ENCODE measurements at places on chromosomes 11 and 22.

DNA sequence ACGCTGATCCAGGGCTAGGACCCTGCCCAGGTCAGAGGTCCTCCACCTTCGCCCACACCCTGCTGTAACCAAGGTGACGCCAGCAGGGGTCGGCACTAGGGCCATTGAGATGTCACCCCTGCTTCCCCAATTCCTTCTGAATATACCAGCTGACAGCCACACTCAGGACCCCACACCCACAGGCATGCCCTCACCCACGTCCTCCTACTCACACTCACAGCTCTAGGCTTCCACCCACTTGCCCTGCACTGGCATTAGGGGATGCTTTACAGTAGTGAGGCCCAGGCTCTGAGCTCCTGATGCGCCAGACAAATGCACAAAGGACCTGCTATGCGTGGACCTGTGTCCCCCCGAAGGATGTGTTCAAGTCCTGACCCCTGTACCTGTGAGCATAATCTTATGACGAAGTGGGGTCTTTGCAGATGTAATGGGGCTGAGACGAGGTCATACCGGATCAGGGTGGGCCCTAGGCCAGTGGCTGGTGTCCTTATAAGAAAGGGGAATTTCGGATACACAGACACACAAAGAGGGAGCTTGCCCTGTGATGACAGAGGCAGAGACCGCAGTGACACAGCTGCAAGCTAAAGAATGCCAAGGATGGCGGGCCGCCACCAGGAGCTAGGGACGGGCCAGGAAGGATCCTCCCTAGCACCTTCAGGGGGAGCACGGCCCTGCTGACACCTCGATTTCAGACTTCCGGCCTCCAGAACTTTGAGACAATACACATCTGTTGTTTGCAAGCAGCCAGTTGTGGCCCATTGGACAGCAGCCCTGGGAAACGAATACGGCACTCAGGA is 11.2 kb downstream of the WNT11 start:
- no peak for DNase-seq

DNA sequence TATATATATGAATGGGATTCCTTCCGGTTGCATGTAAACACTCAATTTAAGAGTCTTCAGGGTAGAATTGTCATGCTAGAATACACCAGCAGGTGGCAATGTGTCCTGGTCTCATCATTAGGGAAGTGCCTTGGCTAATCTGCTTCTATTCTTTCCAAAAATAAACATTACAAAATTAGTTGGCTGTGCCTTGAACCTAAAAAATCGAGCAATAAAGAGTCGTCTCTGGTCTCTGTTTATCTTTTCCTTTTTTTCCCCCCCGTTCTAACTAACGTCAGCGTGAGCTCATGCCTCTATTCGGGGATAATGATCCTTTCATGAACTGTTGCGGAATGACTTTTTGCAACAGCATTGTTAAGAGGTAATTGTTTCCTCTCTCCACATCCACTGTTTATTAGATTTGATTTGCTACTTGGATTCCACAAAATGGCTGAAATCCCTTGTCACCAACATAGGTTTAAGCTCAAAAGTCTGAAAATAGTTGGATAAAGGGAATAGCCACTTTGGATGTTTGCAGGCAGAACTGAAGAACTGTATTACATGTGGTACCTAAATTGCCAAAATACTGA is 1.2 kb upstream of the ARHGEF12 start:
- no peak for DNase-seq

- DNase-seq, result no peak
Observed at GRCh38 chr22:22657712-22658111, 13.3 kb downstream of the GGTLC2 start.

- no peak for DNase-seq
Observed at GRCh38 chr11:47551086-47551485, 1.8 kb downstream of the CELF1 start.

DNA sequence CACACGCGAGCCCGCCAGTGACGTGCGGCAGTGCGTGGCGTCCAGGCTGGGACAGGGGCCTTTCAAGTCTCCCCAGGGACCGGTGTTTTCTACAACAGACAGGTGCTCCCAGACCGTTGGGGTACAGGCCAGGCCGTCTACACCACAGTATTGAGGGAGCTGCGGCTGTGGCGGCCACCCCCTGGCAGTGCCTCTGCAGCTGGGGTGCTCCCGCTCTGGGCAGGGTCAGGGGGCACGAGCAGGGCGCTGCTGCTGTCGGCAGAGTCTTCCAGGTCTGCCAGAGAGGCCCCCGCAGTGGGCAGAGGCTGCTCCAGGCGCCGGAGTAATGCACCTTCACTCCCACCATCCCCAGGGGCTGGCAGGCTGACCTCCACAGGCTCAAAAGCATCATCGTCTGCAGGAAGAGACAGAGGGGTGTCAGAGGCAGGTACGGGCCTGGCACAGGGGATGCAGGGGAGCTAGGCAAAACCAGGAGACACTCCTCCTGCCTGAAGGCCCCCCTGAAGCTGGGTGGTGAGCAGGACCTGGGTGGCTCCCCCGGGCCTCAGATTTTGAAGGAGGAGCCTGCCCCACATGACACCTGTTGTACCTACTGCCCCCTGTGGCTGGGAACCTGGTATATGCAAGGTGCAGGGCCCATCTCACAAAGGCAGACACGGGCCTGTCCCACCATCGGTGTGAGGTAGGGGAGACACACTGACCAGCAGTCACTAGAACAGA is 83.3 kb downstream of the DGCR2 start:
- no peak for DNase-seq

GRCh38 chr11:46712874-46713576 is 6.0 kb upstream of the F2 start:
- no peak for DNase-seq

DNA sequence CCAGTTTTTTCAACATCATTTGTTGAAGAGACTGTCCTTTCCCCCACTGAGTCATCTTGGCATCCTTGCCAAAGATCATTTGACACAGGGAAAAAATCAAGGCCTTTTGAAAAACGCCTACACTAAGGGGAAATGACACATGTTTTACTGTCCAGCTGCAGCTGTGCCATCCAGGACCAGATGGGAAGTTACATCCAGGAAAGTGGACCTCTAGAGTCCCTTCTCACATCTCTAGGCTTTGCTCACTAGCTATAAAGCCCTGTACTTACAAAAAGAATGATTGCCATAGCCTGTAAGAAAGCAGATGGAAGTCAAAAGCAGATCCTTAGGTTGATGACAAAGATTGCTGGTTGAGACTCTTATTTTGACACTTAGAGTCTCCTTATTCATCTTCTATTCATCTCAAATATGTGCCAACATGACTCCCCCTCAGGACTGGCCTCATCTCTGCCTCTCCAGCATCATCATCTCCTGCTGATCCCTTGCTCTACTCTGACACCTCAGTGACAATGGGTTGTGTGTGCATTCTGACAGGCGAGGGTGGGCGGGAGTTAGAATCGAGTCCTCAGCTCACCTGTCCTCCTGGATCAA is 22.8 kb downstream of the OSBP2 start:
- no peak for DNase-seq

- DNase-seq, result no peak
Observed at GRCh38 chr11:40508303-40508702, 951.1 kb downstream of the LRRC4C start.

GRCh38 chr22:48826546-48826945 is 1001.1 kb downstream of the BRD1 start:
- no peak for DNase-seq

GRCh38 chr22:48800886-48801607 is 1026.6 kb downstream of the BRD1 start:
- DNase-seq, result no peak

- DNase-seq, result no peak
Observed at GRCh38 chr11:11987503-11988022, 20.9 kb downstream of the DKK3 start.

DNA sequence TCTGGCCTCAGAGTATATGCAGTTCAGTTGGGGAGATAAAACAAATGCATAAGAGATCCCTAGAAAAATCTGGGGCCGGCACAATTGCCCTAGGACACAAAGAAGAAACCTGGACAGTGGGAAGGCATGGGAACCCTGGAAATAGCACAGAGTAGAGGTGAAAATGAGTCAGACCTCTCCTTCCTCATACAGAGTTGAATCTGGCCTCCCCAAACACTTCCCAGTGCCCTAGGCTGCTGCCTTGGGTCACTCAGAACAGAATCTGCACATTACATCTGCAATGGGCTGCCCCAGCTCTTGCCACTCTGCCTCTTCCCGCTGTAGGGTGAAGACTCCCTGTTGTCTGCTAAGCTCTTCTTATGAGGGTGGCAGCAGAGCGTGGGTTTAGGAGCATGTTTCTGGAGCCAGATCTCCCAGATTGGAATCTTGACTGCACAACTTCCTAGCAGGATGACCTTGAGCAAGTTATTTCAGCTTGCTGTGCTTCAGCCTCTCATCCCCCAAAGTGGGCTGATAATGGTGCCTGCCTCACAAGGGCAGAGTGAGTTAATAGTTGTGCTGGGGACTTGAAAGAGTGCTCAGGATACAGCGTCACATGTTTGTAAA is 47.1 kb upstream of the NECTIN1 start:
- DNase-seq, result no peak

GRCh38 chr22:37318364-37319109 is 36.2 kb downstream of the CYTH4 start:
- no peak for DNase-seq

DNA sequence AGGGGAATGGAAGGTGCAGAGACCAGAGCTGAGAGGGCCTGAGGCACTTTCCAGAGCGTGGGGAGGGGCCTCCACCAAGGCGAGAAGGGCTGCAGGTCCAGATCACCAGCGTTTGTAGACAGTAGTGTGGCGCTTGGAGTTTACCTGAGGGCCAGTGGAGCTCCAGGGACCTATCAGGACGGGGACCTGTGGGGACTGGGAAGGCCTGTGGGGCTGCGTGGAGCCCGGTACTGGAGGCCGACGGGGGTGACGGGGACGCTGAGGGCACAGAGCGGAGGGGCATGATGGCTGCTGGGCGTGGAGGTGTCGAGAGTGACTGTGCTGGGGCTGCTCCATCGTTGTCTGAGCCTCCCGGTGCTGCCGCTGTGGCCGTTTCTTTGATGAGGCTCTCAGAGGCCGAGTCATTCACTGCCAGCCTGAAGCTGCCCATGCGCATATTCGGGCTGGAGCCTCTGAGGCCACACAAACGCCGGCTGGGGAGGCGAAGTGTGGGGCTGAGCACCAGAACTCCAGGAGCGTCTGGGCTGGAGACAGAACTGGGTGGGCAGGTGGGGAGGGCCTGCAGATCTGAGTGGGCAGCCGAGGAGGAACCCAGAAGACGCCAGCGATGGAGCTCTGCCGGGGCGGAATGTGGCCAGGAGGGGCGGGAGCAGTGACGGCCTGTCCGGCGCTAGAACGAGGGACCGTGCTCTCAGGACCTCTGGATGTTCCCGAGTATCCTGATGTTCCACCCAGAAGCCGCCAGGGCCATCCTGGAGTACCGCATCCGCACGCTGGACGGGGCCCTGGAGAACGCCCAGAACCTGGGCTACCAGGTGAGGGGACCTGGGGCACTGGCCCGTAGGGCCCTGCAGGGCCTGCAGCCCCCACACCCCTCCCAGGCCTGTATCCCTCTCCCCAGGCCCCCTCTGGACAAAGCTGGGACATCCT is 2.6 kb downstream of the PGGHG start:
- DNase-seq, result no peak

DNA sequence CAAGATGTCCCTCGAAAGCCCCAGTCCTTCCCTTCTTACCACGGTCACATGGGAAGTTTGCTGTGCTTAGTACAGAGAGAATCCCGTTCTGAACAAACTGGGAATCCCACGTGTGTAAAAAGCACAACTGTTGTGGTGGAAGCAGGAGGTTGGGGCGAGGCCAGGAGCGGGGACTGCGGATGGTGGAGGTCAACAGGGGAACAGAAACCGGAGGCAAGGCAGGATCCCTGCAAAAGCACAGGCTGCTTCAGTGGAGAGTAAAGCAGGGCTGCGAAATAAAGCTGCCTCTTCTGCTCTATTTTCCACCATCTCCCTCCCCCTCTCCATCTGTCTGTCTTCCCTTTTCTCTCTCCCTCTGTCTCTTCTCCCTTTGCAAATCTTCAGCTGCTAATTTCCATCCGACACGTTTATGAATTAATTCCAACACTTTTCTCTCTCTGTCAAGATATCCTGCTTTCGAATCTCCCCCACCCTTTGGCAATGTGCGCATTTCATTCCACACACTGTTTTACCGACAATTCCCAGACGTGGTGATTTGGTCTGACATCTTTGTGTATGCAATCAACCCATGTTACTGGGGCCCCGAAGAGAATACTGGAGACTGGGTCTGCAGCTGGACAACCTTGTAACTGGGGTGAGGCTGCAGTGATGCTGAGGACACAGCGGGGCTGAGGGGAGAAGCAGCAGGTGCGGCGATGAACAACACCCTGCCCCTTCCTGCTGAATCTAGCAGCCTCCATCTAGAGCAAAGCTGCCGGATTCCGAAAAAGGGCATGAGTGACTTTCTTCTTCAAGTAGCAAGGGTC is 571.8 kb downstream of the OPCML start:
- no peak for DNase-seq

DNA sequence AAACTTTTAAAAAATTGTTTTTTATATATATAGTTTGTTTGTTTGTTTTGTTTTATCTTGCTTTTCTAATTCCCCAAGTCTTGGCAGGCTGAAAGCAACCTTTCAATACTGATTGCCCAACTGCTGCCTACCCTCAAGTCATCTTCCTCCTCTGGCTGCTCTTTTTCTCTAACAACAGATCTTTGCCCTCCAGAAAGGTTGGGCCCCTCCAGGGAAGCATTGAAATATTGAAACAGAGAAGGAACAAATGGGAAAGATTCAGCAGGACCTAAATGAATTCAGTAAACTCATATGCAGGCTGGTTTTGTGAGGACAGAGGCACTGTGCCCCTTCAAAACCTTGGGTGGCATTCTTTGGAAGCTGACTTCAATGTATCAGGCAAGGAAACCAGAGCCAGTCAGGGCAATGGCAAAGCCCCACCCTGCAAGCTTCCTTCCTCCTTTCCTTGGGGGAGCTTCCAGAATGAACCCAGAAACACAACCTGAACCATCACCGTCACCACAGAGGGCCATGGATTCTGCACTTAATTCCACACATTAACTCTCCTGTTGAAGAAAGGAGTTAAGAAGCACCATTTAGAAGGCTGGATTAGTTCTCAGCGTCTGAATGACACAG is 815 bp upstream of the MS4A6A start:
- no peak for DNase-seq

- DNase-seq, result no peak
Observed at GRCh38 chr22:25139062-25139461, 60.6 kb upstream of the CRYBB3 start.

GRCh38 chr22:24330636-24331035 is 60.0 kb downstream of the SPECC1L start:
- no peak for DNase-seq

DNA sequence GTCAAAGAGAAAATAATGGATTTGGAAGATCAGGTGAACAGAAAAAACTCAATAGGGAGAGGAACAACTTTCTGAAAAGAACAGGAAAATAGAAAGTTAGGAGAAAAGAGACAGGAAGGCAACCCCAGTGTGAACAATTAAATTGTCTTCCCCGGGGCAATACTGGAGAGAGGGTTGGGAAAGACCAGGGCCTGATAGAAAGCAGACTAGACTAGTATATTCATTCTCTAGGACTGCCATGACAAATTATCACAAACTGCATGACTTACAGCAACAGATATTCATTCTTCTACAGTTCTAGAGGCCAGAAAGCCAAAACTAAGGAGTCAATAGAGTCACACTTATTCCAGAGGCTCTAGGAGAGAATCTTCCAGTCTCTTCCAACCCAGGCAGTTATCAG is 482.8 kb downstream of the SOX6 start:
- DNase-seq, result no peak
